ENCODE measurements at places on chromosomes 7 and 10.

GRCh38 chr7:157825325-157825724 is 488.5 kb downstream of the DNAJB6 start:
- no peak for DNase-seq

DNA sequence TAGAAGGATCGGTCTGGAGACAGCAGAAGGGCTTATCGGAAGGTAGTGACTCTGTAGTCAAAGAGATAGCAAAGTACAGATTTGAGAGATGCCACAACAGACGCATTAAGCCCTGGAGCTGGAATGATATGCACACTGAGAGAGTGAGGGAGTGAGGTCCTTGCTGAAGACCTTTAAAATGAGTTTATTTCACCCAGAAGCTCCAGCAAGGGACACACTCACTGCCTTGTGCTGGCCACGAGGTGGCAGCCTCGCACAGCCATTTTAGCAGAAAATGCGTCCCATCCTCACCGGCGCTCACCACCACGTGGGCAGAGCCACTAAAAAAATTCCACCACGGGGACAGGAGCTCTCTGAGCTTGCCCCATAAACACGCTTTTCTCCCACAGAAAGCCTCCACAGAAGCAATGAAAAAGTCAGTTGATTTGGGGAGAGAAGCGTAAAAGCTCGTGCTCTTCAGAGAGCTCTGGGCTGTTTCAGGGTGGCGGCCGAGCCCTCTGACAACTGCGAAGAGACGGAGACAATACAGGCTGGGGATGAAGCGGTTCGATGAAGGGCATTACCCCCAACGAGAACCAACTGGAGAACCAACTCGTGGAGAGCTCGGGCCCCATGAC is 163.0 kb upstream of the KLF14 start:
- peak; percentile 86 for DNase-seq

DNA sequence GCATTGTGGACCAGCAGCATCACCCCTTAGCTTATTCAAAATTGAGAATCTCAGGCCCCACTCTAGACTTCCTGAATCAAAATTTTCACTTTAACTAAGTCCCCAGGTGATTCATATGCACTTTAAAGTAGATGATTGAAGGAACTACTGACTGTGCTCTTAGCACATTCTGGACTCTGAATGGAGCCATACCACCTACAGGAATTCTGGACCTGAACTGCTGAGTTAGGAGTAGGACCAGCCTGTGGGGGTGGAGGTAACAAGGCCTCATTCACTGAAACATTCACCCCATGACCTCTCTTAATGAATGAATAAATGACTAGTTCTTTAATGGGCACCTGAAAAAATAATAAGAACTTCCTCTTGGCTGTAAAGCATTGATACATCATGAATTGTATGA is 7.3 kb downstream of the PDK4 start:
- no peak for DNase-seq

DNA sequence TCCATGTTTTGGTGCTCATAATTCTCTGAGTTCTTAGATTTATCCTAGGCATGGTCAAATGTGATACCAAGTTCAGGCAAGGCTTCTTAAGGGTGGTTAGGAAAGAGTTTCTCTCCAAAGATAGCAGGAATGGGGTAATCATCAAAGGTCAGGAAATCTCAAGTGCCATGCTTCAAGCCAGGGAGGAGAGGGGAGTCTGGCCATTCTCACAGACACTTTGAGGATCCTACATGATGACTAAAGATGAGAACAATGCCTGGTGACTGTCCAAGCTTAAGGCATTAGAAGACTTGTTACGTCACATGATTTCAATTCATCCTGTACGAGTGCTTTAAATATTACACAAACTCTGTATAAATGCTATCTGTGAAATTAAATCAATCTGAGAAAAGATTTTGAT is 59.4 kb downstream of the POM121L12 start:
- DNase-seq = peak; percentile 0

DNA sequence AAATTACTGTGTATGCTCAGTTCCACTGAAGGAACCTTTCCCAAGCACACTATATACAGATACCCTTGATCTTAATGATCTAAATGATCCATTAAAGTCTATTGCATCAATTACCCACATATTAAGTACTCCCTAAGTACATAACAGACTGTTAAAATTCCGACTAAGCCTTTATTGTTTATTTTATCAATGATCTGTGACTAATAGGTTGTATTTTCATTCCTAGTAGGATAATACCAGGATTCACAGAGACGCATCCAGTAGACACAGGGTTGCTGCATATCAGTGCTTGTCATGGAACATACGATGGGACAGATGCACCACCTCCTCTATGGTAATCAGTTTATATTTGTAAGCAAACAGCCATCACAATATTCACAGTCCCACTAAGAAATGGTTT is 159.6 kb upstream of the SLC26A5 start:
- DNase-seq = no peak

- no peak for DNase-seq
Measured at GRCh38 chr10:119306514-119306951, 99.2 kb downstream of the GRK5 start.

- no peak for DNase-seq
Measured at GRCh38 chr7:100435401-100436304, 644 bp downstream of the PPP1R35 start.

- no peak for DNase-seq
Measured at GRCh38 chr10:93398528-93398927, 83.6 kb downstream of the MYOF start.

- no peak for DNase-seq
Measured at GRCh38 chr7:57415326-57415725, 34.7 kb upstream of the ZNF716 start.

DNA sequence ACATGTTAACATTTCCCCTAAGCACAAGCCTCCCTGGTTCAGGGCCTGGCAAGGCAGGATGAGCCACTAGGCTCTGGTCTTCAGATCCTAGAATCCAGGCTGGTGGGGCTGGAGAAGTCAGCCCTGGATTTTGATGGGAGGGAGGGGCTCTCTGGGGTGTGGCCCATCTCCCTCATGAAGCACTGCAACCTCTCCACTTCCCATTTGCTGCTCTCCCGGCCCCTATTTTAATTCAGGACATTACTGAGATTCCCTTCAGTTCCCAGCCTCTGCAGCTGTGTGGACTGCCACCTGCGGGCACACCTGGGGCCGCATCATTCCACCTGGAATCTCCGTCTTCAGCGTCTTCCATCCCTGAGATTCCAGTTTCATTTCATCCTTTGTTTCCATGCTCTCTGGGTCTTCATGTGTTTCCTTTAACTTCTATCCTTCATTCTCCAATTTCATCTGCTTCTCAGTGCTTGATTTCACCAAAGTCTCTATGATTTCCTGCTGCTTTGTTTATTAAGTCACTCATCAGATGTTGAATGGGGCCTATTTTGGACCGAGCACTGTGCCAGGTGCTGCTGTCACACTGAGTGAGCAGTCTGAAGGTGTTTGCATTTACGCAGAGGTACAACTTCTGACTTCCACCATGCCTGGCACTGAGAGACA is 253.6 kb downstream of the WDR37 start:
- DNase-seq = no peak

DNA sequence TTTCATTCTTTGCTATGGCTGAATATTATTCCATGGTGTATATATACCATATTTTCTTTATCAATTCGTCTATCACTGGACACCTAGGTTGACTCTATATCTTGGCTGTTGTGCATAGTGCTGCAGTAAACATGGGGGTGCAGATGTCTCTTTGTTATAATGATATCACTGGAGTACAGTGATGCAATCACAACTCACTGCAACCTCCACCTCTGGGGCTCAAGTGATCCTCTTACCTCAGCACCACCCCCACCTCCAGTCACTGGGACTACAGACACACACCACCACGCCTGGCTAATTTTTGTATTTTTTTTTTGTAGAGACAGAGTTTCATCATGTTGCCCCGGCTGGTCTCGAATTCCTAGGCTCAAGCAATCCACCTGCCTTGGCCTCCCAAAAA is 15.6 kb downstream of the KLHL7 start:
- DNase-seq = no peak

- DNase-seq = no peak
Measured at GRCh38 chr10:131211965-131212619, 99.4 kb downstream of the TCERG1L start.

DNA sequence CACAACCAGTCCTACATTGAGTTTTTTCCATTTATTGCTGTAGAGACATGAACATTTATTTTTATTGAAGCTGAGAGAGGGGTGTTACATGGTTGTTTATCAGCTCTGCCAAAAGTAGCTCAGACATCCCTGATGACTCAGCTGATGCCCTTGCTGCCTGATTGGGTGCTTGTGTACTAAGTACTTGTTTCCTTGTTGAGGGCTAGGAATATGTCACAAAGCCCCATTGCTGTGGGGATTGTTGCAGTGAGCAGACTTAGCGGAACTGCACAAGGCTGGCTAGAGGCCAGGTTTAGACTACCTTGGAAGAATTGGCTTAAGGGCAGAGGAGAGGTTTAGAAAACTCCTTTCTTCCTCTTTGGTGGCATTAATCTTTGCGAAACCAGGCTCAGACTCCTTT is 110.6 kb downstream of the AUTS2 start:
- DNase-seq = peak; percentile 35

DNA sequence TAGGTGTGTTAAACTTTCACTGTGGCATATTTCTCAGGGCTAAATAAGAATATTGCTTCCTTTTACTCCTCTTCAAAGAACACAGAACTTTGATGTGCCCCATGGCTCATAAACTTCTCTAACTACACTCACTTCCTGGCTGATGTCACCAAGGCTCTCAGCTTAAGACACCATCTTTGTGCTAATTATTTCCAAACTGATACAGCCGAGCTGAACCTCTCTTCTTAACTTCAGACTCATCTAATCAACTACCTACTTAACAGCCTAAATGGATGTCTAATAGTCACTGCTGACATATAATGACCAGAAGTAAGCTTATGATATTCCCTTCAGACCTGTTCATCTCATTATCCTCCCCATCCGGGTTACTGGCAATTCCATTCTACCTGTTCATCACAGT is 3.6 kb downstream of the C10orf67 start:
- DNase-seq = no peak

DNA sequence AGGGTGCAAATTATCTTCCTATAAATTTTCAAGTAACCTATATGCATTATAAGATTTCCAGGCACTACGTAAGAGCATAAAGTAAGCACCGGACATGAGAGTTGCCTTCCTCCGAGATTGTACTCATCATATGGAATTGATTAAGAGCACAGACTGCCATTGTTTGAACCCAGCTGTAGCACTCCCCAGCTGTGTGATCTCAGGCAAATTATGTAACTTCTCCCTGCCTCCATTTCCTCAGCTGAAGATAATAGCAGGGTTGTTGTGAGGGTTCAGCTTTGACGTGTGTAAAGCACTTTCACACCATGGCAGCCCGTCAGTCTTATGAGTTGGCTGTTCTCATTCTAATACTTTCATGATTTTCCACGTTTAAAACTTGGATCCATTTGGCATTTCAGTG is 122.6 kb downstream of the ITIH5 start:
- DNase-seq = no peak

GRCh38 chr10:121478556-121478955 is 119.7 kb downstream of the FGFR2 start:
- no peak for DNase-seq

DNA sequence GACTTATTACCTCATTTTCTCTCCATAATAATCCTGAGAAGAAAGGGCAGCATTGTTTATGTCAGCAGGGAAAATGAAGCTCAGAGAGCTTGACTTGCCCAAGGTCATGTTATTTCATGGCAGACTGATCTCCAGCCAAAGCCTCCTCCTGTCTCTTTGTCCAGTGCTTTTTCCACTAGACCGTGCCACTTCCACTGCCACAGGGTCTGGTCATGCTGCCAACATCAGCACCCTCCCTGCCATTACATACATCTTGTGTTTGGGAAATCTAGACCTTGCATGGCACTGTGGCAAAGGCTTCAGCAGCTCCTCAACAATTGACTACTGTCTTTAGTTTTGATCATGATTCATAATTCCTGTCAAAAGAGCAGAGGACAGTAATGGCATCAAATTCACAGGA is 25.1 kb downstream of the NRCAM start:
- no peak for DNase-seq

- DNase-seq = no peak
Measured at GRCh38 chr10:26220901-26221300, 4.3 kb downstream of the GAD2 start.

GRCh38 chr10:82543631-82544030 is 668.6 kb downstream of the NRG3 start:
- no peak for DNase-seq

GRCh38 chr10:111316722-111317212 is 239.9 kb downstream of the ADRA2A start:
- no peak for DNase-seq

DNA sequence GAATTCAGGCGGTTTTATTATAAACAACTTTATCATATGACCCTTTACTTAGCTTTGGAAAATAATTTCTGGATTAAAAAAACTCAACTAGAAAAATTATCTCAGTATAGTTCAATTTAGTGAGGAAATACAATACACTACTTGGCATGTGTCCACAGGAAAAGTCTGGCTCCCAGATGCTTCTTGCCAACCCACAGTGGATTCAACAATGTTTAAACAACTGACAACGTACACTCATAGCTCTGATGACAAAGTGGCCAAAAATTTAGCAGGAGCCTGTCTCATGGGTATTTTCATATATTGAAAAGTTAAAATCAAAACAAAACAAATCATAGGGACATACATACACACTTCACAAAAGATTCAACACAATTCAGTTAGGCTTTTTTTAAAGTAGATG is 158.8 kb downstream of the SKAP2 start:
- DNase-seq = peak; percentile 90

DNA sequence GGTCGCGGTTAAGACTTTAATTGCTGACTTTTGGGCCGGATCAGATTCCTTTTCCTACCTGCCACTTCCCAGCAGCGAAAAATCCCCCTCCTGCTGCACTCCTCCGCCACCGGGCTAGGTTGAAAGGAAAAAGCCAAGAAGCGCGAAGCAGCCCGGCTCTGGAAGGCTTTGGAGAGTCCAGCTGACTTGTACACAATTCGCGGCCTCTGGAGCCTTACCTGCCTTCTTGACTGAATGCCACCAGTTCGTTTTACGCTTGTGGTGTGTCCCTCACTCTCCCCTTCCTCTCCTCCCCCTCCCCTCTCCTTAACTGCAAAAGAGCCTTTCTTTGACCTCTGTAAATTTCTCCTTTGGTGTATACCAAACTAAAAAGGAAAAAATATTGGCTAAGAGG is 2.7 kb upstream of the FEZF1 start:
- DNase-seq = no peak

- peak; percentile 20 for DNase-seq
Measured at GRCh38 chr10:82742478-82742877, 867.5 kb downstream of the NRG3 start.

DNA sequence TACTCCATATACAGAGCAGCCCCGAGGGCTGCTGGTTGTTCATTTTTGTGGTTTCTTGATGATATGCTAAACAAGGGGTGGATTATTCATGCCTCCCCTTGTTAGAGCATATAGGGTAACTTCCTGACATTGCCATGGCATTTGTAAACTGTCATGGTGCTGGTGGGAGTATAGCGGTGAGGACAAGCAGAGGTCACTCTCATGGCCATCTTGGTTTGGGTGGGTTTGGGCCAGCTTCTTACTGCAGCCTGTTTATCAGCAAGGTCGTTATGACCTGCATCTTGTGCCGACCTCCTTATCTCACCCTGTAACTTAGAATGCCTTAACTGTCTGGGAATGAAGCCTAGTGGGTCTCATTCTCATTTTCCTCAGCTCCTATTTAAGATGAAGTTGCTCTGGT is 31.3 kb downstream of the GNAT3 start:
- DNase-seq = peak; percentile 22
